ENCODE measurements at places on chromosomes 11 and 22. TPM values are rescaled to one million over a fixed set of nuclear protein-coding genes. Genes with fewer than 3 reads are reported as not detected.

Gene RAG1
- total RNA-seq, result 1.4 TPM

Gene PATE4
- total RNA-seq, result not detected

Gene HBB
- 61.2 TPM for total RNA-seq

Gene PHLDB1
- total RNA-seq, result 97.7 TPM

Gene CHEK1
- total RNA-seq, result 1.5 TPM

Gene LMO2
- total RNA-seq, result 10.9 TPM

Gene CRYBB1
- 0.64 TPM for total RNA-seq

Gene F2
- total RNA-seq, result not detected

Gene ALDH3B2
- not detected for total RNA-seq

Gene SCO2
- 1.3 TPM for total RNA-seq

Gene TSSK2
- not detected for total RNA-seq

Gene MPZL2
- 11.8 TPM for total RNA-seq

Gene OVOL1
- total RNA-seq, result not detected

Gene POU2F3
- not detected for total RNA-seq

Gene CHRDL2
- total RNA-seq, result 3.9 TPM

Gene BBOX1
- total RNA-seq, result not detected

Gene CHRM1
- 0.07 TPM for total RNA-seq

Gene PARVA
- total RNA-seq, result 56.4 TPM

Gene C11orf52
- 1.0 TPM for total RNA-seq

Gene WNT11
- total RNA-seq, result 15.2 TPM

Gene EIF4G2
- 739 TPM for total RNA-seq

All from left ventricle myocardium superior (tissue), 1 donor.